ENCODE measurements at places on chromosomes 6 and 20.

GRCh38 chr20:37567331-37567665 lies 39.6 kb upstream of the BLCAP start:
- peak; percentile 43 for DNase-seq

GRCh38 chr6:16322666-16323312 lies 84.4 kb downstream of the GMPR start:
- peak; percentile 9 for DNase-seq

GRCh38 chr6:152471456-152472265 lies 165.5 kb downstream of the SYNE1 start:
- no peak for DNase-seq

- DNase-seq = no peak
These were observed 8.9 kb upstream of the SNRNP48 start for GRCh38 chr6:7580927-7581618.

GRCh38 chr6:47521961-47522360 lies 44.4 kb downstream of the CD2AP start:
- no peak for DNase-seq

DNA sequence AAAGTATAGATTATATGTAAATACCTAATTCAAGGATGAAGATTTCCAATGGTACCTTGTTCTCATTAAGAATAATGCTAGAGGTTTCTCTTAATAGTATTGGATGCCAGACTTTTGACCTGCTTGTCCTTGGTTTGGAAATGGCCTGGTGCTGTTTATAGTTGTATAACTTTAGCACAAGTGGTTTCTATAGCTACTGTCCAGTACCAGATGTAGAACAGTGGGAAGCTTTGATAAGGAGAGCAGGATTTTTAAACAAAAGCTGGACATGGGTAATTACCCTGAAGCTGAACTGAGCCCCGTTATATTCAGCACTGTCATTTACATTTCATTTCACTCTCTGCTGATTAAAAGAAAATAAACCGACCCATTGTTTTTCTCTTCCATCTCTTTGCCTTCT lies 43.7 kb downstream of the TRMT11 start:
- DNase-seq = no peak

DNA sequence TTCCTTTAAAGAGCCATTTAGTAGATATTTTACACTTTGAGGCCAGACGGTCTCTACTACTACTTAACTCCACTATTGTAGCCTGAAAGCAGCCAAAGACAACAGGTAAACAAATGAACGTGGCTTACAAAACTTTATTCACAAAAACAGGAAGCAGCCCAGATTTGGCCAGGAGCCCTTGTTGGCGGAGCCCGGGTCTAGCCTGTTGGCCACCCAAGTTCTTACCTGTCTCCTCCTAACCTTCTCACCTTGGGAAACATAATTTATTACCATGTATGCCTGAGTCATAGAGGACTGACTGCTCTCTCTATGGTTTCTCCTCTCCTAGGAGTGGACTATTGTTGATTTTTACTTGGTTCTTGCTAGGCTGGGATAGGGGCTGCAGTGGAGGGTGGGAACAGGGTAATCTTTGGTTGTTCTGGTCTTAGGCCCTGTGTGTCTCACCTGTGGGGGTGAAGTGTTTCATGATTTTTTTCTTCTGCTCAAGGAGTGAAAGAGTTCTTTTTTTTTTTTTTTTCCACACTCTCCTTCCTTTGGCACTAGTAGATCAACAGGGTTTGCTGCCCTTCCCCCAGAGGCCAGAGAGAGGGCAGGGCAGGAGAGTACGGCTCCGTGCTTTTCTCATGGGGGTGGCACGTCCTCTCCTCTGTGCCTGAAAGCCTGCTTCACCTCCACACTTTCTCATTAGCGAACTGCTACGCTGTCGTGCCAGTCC lies 90.0 kb downstream of the RPP40 start:
- DNase-seq = no peak

DNA sequence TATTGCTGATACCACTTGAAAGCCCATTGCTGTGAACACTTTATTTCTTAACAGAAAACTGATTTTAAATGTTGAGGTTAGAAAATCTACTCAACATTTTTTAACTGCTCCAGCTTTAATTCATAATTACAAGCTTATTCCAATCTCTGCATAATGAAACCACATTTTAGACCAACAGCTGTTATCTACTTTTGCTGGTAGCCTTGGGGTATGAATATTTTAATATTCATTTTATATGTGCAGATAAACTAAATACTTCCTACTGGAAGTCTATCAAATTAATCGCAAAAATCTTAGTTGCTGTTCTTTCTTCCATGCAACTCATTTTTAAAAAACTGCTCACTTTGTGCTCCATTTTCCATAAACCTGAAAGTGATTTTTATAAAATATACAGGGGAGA lies 189.3 kb upstream of the SLC35B3 start:
- no peak for DNase-seq

- no peak for DNase-seq
These were observed 7.6 kb downstream of the BTN1A1 start for GRCh38 chr6:26507658-26508057.

DNA sequence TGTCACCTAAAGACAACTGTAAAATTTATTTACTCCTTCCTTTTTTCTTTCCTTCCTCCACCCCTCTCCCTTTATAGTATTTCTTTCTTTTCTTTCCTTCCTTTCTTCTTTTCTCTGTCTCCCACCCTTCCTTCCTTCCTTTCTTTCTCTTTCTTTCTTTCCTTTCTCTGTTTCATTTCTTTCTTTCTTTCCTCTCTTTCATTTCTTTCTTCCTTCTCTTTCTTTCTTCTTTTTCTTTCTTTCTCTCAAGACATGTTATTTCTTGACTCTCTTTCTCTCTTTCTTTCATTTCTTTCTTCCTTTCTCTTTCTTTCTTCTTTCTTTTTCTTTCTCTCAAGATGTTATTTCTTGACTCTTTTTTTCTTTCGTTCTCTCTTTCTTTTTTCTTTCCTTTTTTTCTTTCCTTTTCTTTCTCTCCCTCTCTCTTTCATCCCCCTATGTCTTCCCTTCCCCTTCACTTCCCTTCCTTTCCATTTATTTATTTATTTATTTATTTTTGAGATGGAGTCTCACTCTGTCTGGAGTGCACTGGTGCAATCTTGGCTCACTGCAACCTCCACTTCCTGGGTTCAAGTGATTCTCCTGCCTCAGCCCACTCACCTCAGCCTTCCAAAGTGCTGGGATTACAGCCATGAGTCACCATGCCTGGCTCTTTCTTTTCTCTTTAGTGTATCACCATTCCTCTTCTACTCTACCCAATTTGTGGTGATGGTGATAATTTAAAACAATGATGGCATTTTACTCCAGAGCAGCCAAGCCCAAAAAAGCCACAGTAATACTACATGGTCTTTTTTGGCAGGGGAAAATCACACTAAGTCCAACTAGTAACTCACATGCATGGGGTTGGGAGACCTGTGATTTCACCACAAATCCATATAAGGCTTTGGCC lies 188.2 kb downstream of the ADGRG6 start:
- no peak for DNase-seq

DNA sequence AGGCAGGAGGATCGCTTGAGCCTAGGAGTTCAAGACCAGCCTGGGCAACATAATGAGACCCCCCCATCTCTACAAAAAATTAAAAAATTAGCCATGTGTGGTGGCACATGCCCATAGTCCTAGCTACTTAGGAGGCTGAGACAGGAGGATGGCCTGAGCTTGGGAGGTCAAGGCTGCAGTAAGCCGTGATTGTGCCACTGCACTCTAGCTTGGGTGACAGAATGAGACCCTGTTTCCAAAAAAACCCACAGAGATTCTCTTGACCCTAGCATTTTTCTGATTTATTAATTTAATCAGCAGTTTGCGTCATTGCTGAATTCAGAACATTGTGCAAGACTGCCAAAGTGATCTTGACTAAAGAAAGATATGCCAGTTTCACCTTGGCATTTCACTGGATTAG lies 36.8 kb downstream of the KDM1B start:
- no peak for DNase-seq

DNA sequence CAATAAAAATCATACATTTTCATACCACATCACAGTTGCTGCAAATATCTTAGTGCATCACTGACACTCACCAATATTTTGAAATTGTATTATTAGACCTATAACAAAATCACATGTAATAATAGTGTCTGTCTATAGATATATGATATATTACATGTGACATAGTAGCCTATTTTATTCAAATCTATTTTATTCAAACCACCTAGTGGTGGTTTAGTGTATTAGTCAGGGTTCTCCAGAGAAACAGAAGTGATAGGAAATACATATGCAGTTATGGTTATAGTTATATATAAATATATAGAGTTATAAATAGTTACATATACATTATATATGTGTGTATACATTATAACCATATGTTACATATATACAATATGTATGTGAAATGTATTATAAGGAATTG lies 366.5 kb upstream of the ARID1B start:
- no peak for DNase-seq

DNA sequence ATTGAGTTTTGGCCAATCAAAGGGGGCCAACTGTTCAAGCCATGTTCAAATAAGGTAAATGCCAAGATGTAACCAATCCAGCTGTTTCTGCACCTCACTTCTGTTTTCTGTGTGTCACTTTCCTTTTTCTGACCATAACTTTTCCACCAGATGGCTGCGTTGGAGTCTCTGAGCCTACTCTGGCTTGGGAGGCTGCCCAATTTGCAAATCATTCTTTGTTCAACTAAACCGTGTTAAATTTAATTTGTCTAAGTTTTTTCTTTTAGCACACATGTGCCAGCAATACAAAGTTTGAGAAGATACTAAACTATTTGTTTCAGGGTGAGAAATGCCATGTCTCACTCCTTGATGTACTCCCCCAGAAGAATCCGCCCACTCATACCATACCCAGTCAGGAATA lies 52.1 kb downstream of the IYD start:
- DNase-seq = no peak

GRCh38 chr20:14434384-14435136 lies 97.1 kb upstream of the FLRT3 start:
- DNase-seq = no peak

DNA sequence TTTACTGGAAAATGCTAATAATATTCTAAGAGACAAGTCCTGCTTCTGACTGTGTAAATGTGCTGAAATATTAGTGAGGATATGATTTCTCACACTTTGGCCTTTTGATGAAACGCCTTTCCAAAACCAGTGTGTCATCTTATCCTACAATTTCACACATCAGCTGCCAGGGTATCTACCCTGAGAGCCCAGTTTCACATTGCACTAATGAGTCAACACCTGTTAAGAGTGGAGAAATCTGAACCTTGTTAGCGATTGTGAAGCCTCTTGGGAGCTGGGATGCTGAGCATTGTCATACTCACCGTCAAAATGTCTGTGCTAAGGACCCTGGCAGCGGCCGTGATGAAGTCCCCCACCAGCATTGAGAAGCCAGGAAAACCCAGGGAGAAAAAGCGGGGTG lies 166.0 kb downstream of the RALGAPA2 start:
- peak; percentile 47 for DNase-seq

GRCh38 chr6:6969761-6970223 lies 138.0 kb upstream of the RREB1 start:
- no peak for DNase-seq

GRCh38 chr6:157614026-157614568 lies 208.9 kb upstream of the SNX9 start:
- DNase-seq = no peak

DNA sequence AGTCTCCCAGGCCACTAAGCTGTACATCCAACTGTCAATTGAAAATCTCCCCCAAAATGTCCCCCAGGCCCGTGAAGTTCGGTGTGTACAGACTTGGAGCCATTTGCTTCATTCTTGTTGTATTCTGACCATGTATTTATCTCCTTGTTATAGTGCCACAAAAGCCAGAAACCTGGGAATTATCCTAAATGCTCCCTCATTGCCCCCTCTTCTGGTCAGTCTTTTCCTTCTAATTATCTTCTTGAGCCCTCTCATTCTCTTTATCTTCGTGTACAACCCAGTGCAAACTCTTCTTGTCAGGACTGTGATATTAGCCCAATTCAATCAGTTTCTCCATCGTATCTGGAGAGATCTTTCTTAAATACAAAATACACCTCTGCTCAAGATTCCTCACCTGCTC lies 64.7 kb downstream of the RFX6 start:
- DNase-seq = no peak
